ENCODE measurements at places on chromosomes 2 and 18. TPM values are rescaled to one million over a fixed set of nuclear protein-coding genes. Genes with fewer than 3 reads are reported as not detected.

The LAMA1 gene
- total RNA-seq = 1.5 TPM

The DRC1 gene
- under 0.01 TPM for total RNA-seq

The ATP9B gene
- total RNA-seq = 41.3 TPM

The IL36RN gene
- total RNA-seq = not detected
